Kidney (tissue), 22 donors: ENCODE measurements at places on chromosomes 7 and 10.
A peak's percentile ranks its signal among the peaks of the same experiment; 100 is the strongest.

GRCh38 chr7:41028580-41028979, 674.3 kb downstream of the INHBA start:
- no peak for DNase-seq

GRCh38 chr7:140810385-140810784, 113.9 kb downstream of the NDUFB2 start:
- DNase-seq, result no peak

DNA sequence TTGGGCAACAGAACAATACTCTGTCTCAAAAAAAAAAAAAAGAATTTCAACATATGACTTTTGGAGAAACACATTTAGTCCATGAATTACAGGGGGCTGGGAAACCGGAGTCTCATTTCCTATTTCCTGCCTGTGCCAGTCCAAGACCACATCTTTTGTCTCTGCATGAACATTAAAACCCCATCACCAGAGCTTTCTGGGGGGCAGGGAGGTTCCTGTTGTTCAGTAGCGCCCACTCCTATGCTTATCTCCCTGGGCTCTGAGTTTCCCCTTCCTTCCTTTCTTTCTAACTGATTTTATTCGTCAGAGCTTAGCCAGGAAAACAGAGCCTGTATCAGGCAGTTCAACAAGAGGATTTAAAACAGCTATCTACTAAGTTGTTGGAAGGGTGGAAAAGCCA, 119.3 kb downstream of the CALN1 start:
- DNase-seq, result no peak

DNA sequence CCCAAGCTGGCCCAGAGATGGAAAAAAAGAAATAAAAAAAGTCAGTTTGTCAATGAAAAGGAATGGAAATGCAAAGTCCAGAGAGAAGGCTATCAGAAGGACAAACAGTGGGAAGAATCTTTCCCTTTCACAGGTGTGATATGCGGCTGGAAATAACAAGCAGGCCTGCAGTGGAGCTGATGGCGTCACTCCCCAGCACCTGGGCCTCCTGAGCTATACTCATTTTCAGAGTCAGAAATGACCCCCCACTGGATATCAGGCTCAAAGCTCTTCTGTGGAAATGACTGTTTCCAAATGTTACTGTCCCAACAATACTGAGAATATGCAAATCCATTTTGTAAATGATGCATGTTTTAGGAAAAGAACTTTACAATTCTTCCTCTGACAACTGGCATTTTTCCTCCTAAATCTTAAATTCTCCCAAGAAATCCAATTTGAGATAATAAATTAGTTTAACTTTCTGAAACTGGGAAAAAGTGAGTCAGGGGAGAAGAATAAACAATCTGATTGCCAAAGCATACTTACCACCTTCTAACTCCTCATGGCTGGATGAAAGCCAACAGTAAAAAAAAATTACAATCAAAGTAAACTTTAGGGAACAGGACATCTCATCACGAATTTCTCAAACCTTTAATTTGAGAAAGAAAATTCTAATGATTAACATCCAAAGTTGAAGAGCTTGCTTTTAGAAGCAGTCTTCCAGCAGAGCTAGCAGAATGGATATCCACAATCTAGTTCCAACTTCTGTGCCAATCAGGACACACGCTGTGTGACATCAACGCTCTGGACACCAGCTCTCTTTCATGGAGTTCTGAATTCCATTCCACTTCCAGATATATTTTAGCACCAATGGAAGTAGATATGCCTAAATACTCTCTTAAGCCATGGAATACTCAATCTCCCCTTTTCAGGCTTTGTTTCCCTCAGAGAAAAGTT, 5.3 kb upstream of the CUZD1 start:
- DNase-seq, result no peak

- DNase-seq, result no peak
Measured at GRCh38 chr10:32971536-32972091, 13.6 kb upstream of the ITGB1 start.

DNA sequence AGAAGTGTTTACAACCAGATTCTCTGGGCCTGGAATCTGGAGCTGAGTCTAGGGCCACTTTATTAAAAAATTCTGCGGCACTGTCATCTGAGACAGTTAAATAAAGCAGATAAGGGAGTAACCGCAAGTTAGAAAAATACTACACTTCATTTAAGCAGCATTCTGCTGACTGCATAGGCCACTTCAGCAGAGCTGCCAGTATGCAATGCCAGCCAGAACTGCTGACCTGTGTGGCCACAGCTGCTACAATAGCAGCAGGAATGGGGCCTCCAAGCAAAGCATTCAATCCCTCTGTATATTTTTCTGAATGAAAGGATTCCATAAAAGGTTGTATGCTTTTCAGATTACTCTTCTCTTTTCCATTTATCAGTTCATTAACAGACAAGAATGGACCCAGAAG, 136.0 kb downstream of the COL28A1 start:
- DNase-seq, result peak; percentile 25

- peak; percentile 70 for DNase-seq
Measured at GRCh38 chr10:8336629-8337331, 282.3 kb downstream of the GATA3 start.

- no peak for DNase-seq
Measured at GRCh38 chr7:70599446-70600190, 532.3 kb upstream of the GALNT17 start.

DNA sequence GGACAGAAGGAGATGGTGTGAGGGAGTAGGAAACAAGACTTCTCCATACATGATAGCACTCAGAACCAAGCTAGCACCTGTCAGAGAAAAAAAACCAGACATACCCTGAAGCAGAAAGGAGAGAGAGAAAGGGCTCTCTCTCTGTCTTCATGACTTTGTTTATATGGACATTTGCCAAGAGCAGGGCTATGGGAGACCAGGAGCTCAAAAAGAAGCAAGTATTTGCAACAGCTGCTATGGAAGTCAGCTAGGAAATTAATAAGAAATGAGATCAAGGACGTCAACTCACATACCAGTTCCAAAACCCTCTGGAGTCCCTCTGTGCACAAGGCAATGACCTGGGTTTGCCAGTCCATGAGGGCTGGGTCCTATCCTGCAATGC, 111.6 kb downstream of the SGMS1 start:
- DNase-seq, result no peak

- no peak for DNase-seq
Measured at GRCh38 chr10:11539191-11539868, 72.1 kb downstream of the USP6NL start.
